ENCODE measurements at places on chromosomes 6 and 20.
A peak's percentile ranks its signal among the peaks of the same experiment; 100 is the strongest.

DNA sequence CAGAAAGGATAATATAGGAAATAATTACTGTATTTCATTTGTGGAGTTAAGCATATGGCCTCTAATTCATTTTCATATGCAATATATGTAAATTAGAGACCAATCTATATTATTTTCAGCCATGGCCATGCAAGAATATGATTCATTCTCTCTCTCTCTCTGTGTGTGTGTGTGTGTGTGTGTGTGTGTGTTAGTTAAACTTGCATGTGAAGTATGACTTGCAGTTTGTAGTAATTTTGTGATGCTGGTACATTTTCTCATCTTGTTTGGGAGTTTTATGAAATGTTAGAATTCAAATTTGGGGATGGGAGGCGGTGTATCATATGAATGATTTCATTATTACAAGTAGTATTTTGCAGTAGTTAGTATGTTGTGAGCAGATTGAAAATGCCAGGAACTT, 74.8 kb downstream of the JARID2 start:
- H3K4me3 ChIP-seq = no peak overlapping the region
- no peak overlapping the region for H3K27ac ChIP-seq
- no peak for DNase-seq
- peaks cover 18% of the 10 kb centered on the region for H3K4me1 ChIP-seq
- no peaks in the 10 kb centered on the region for H3K27me3 ChIP-seq
- H3K36me3 ChIP-seq = no peaks in the 10 kb centered on the region

- peak overlapping the region; percentile 69 for H3K4me3 ChIP-seq
- H3K27ac ChIP-seq = peak overlapping the region; percentile 98
- peaks cover 20% of the 10 kb centered on the region for H3K4me1 ChIP-seq
- no peaks in the 10 kb centered on the region for H3K27me3 ChIP-seq
- DNase-seq = no peak
Observed at GRCh38 chr6:27891320-27891875, 20.8 kb downstream of the OR2B2 start.

- H3K4me3 ChIP-seq = no peak overlapping the region
- H3K4me1 ChIP-seq = no peaks in the 10 kb centered on the region
- H3K27me3 ChIP-seq = no peaks in the 10 kb centered on the region
- H3K36me3 ChIP-seq = no peaks in the 10 kb centered on the region
- H3K27ac ChIP-seq = no peak overlapping the region
- DNase-seq = no peak
Observed at GRCh38 chr20:37789408-37789807, 95.6 kb downstream of the CTNNBL1 start.

GRCh38 chr6:123629258-123629941, 7.3 kb downstream of the TRDN start:
- no peaks in the 10 kb centered on the region for H3K27me3 ChIP-seq
- no peaks in the 10 kb centered on the region for H3K36me3 ChIP-seq
- no peak overlapping the region for H3K4me3 ChIP-seq
- no peaks in the 10 kb centered on the region for H3K4me1 ChIP-seq
- H3K27ac ChIP-seq = no peak overlapping the region

- no peak overlapping the region for H3K4me3 ChIP-seq
- H3K4me1 ChIP-seq = peaks cover 3% of the 10 kb centered on the region
- no peaks in the 10 kb centered on the region for H3K27me3 ChIP-seq
- no peaks in the 10 kb centered on the region for H3K36me3 ChIP-seq
Observed at GRCh38 chr6:155067956-155068615, 73.0 kb downstream of the TIAM2 start.

GRCh38 chr6:16488813-16489212, 250.4 kb downstream of the GMPR start:
- H3K27ac ChIP-seq = no peak overlapping the region
- no peak for DNase-seq
- 0 out of 2 replicates have a peak, but pooled peaks cover 3% of the 10 kb centered on the region for H3K4me1 ChIP-seq
- no peak overlapping the region for H3K4me3 ChIP-seq
- H3K27me3 ChIP-seq = no peaks in the 10 kb centered on the region

GRCh38 chr20:61560361-61560853, 308.3 kb downstream of the CDH4 start:
- DNase-seq = no peak
- no peaks in the 10 kb centered on the region for H3K27me3 ChIP-seq
- no peak overlapping the region for H3K27ac ChIP-seq

DNA sequence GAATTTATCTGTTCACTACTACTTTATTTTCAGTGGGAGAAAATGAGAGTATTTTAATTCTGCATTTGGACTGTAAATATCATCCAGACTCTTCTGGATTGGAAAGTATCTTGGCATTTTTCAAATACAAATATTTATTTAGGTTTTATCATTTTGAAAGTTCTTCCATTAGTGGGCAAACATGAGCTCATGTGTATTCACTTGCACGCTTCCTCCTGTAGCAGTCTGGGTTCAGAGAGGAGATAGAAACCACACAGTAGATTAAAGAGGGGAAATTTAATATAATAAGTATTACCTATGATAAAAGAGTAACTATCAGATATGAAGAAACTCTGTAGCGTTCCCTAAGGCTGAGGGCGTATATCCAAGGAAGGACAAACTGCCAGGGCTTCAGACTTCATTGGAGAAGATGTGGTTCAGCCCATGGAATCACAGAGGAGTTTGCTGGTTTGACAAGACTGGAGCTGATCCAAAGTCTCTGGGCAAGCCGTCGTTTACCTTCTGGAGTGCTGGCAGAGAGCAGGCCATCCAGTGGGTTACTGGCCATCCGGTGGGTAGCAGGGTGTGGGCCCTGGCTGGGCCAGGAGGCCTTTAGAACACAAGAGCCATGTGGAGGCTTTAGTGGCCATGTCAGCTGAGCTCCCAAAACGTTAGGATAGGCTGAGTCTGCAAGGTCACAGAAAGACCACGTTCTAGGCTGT, 44.3 kb downstream of the KCNS1 start:
- H3K4me1 ChIP-seq = peaks cover 8% of the 10 kb centered on the region
- H3K27ac ChIP-seq = no peak overlapping the region
- DNase-seq = no peak

DNA sequence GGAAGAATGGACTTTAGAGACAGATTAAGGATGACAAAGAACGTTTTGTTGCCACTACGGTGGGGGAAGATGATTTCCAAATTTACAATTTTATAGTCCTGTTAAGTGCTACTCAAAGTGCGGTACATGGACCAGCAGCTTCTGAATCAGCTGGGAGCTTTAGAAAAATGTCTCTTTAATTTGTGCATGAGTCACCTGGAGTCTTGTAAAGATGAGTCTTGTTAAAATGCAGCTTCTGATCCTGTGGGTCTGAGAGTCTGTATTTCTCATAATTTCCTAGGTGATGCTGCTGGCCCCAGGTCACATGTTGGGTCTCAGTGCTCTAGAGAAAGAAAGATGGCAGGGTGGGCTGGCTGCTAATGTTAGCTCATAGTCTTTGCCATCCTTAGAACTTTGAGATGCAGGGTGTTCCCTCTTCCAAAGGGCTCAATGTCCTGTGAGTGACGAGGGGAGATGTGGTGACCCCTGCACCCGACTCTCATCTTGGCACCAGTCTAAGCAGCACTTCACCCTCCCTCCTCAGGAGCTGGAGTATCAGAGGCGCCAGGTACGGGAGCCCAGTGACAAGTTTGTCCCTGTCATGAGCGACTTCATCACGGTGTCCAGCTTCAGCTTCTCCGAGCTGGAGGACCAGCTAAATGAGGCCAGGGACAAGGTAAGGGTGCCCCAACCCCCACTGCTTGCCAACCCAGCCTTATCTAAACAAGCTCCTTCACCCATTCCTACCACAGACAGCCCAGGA, 34.5 kb downstream of the MOCS1 start:
- H3K36me3 ChIP-seq = no peaks in the 10 kb centered on the region
- DNase-seq = no peak
- no peaks in the 10 kb centered on the region for H3K4me1 ChIP-seq
- no peak overlapping the region for H3K4me3 ChIP-seq
- peaks cover 26% of the 10 kb centered on the region for H3K27me3 ChIP-seq

DNA sequence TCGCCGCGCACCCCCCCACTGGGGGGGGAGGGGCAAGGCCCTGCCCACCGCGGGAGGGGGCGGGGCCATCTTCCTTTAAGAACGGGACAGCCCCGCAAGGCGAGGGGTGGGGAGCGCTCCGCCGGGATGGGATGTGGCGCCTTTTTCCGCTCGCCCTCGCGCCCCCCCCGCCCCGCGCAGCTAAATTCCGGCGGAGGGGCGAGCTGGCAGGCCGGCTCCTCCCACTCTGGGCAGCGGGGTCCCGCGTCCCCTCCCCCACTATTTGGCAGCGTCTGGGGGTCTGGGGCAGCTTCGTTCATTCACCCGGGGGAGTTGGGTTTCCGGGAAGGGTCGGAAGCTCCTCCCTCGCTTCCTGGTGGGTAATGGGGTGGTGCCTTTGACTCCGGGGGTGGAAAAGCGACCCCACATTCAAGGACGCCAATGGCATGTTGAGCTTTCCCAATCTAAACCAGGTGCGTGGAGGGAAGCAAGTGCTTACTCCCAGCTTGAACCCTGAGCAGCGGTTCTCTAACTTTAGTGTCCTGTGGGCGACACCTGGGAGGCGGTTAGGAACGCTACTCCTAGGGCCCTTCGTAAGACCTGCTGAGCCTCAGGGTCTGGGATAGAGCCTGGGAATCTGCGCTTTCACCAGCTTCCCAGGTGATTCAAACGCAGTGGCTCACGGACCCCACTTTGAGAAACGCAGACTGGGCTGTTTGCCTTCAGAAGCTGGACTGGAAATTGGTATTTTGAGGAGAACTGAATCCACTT, 927 bp downstream of the ASXL1 start:
- H3K27me3 ChIP-seq = no peaks in the 10 kb centered on the region
- H3K4me1 ChIP-seq = peaks cover 47% of the 10 kb centered on the region
- peak overlapping the region; percentile 88 for H3K4me3 ChIP-seq
- peak overlapping the region; percentile 63 for H3K27ac ChIP-seq
- DNase-seq = no peak
- H3K36me3 ChIP-seq = no peaks in the 10 kb centered on the region

DNA sequence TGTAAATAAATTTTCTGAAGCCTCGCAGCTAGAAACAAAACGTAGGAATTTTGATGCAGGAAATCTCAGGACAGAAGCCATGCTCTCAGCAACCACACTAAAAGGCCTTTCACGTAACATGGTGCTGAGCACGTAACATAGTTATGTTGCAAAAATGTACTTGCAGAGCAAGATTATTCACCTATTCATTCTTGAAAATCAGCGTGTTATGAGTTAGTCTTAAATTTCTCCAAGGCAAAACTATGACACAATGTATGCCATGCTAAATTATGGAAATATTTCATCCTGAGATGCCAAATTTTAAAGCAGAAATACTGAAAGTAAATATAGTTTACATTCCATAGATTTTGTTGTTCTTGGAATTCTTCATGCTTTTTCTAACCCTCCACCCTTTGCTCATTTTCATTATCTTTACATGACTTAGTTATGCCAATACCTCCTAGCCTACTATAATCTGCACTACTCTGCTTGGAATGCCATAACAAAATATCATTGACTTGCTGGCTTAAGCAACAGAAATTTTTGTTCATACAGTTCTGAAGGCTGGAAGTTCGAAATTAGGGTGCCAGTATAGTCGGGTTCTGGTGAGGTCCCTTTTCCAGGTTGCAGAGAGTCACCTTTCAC, 179.8 kb upstream of the BMP5 start:
- no peaks in the 10 kb centered on the region for H3K4me1 ChIP-seq
- H3K27me3 ChIP-seq = no peaks in the 10 kb centered on the region
- no peaks in the 10 kb centered on the region for H3K36me3 ChIP-seq
- no peak overlapping the region for H3K4me3 ChIP-seq
- no peak for DNase-seq

- H3K4me3 ChIP-seq = no peak overlapping the region
- H3K4me1 ChIP-seq = no peaks in the 10 kb centered on the region
- DNase-seq = peak; percentile 18
- H3K27me3 ChIP-seq = no peaks in the 10 kb centered on the region
- H3K36me3 ChIP-seq = no peaks in the 10 kb centered on the region
- H3K27ac ChIP-seq = no peak overlapping the region
Observed at GRCh38 chr6:55980627-55981211, 105.3 kb upstream of the BMP5 start.

DNA sequence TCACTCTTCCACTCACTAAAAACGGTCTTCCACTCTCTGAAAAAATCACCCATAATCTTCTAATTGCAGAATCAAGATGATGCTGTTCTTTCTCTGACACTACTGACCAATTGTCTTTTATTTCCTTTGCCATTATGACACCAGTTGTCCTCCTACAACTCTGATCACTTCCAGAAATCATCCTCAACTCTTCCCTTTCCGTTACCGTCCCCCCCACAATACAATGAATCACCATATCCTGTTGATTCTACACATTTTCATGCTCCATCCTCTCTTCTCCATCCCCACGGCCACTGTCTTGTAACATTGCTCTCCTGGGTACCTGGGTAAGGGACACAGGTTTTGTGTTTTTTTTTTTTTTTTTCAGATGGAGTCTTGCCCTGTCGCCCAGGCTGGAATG, 2.5 kb upstream of the PPP2R5D start:
- H3K36me3 ChIP-seq = no peaks in the 10 kb centered on the region
- H3K27ac ChIP-seq = no peak overlapping the region
- peaks cover 10% of the 10 kb centered on the region for H3K4me1 ChIP-seq

GRCh38 chr20:24978513-24978912, 14.0 kb downstream of the APMAP start:
- no peak for DNase-seq
- no peak overlapping the region for H3K27ac ChIP-seq
- no peaks in the 10 kb centered on the region for H3K27me3 ChIP-seq
- H3K4me3 ChIP-seq = no peak overlapping the region
- H3K36me3 ChIP-seq = peaks cover 7% of the 10 kb centered on the region

GRCh38 chr6:88982720-88983119, 19.3 kb upstream of the RNGTT start:
- 0 out of 2 replicates have a peak, but pooled peaks cover 3% of the 10 kb centered on the region for H3K27me3 ChIP-seq
- H3K36me3 ChIP-seq = no peaks in the 10 kb centered on the region
- DNase-seq = peak; percentile 57
- 0 out of 2 replicates have a peak, but pooled peaks cover 2% of the 10 kb centered on the region for H3K4me1 ChIP-seq
- no peak overlapping the region for H3K4me3 ChIP-seq

DNA sequence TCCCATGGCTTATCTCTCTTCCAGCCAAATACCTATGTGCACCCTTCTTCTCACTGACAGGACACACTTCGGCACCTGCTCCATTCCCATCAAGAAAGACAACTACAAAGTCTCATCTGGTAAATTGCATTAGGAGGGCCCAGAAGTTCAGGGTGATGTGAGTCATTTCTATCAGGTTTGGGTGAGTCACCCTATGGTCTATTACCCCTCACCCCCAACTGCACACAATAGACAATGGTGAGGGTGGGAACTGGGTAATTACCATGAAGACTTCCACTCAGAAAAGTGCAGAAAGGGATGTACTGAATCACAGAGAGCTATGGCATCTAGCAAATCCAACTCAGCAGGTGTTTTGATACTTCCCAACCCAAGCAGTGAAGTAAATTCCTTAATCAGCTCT, 54.8 kb downstream of the OPN5 start:
- H3K36me3 ChIP-seq = no peaks in the 10 kb centered on the region
- H3K4me3 ChIP-seq = no peak overlapping the region
- H3K4me1 ChIP-seq = no peaks in the 10 kb centered on the region
- no peaks in the 10 kb centered on the region for H3K27me3 ChIP-seq
- no peak for DNase-seq

Measured in HCT116 (cell line).